ENCODE measurements at places on chromosomes 16 and 17. TPM values are rescaled to one million over a fixed set of nuclear protein-coding genes. Genes with fewer than 3 reads are reported as not detected.

Gene SULT1A3
- 14.8 TPM for total RNA-seq

Gene C1QTNF1
- total RNA-seq: 435 TPM

Gene NOTUM
- total RNA-seq: not detected

Gene CCDC144A
- total RNA-seq: 0.43 TPM

- no peak for DNase-seq
Observed at GRCh38 chr17:2688351-2689342, 22.9 kb downstream of the CLUH start.

- no peak for DNase-seq
Observed at GRCh38 chr17:34710226-34710625, 130.8 kb downstream of the TMEM132E start.

- peak; percentile 77 for DNase-seq
Observed at GRCh38 chr17:61492759-61493526, 40.7 kb downstream of the TBX4 start.

- DNase-seq: peak; percentile 80
Observed at GRCh38 chr16:56625943-56626654, 518 bp downstream of the MT1E start.

GRCh38 chr17:56676810-56677209 lies 83.3 kb downstream of the NOG start:
- no peak for DNase-seq

DNA sequence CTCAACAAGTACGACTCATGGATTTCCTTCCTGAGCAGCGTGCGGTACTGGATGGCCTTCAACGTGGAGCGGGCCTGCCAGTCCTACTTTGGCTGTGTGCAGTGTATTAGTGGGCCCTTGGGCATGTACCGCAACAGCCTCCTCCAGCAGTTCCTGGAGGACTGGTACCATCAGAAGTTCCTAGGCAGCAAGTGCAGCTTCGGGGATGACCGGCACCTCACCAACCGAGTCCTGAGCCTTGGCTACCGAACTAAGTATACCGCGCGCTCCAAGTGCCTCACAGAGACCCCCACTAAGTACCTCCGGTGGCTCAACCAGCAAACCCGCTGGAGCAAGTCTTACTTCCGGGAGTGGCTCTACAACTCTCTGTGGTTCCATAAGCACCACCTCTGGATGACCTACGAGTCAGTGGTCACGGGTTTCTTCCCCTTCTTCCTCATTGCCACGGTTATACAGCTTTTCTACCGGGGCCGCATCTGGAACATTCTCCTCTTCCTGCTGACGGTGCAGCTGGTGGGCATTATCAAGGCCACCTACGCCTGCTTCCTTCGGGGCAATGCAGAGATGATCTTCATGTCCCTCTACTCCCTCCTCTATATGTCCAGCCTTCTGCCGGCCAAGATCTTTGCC lies 9.0 kb downstream of the HAS3 start:
- no peak for DNase-seq

GRCh38 chr17:55216888-55217287 lies 47.9 kb upstream of the HLF start:
- no peak for DNase-seq

DNA sequence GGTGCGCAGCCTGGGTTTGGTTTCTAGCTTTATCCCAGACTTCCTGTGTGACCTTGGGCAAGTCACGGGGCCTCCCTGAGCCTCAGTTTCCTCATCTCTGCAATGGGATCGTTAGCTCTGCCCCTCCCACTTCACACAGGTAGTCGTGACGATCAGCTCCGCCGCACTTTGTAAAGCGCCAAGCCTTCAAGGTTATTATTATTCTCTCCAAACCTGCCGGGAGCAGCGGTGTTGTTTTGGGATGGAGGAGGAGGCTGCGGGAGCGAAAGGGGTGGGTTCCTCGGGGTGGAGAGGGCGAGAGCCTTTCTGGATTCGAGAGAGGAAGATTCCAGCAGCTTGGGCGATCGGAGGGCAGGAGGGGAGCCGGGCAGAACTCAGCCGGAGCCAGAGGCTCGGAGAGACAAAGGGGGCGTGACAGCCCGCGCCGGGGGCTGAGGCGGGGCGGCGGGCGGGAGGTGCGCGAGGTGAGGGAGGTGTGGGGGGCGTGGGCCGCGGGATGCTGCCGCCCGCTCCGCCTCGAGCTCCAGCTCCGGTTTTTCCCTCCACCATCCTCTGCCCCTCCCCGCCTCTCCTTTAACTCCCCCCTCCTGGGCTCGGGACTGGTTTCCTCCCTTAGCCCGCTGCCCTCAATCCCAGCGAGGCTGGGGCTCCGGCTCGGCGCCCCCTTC lies at the start of gene EFNB3:
Gene EFNB3 (plus strand): TSS at position 602 of the 668 bp plus-strand sequence. CDS start 397 bp downstream, outside the sequence.
- DNase-seq: no peak

DNA sequence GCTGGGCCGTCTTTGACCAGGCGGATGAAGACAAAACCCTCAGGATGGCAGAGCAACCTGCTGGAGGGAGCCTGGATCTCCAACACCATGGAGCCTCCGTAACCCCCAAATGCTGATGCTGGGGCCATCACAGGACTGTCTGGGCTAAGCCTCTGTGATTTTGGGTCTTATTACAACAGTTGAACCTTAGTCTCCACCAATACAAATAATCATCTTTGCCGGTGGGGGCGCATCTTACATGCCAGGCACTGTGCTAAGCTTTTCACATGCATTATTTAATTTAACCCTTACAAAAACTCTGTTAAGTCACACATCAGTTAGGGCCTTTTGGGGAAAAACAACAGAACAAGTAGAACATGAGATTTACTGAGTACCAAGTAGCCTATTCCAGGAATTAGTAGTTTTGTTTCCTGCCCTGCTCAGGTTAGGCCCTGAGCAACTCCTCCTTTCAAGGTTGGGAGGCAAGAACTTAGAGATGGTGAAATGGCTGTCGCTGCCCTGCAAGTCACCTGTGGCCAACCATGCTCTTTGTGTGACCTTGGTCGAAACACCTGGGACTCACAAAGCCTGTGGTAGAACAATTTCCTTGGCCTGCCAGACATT lies 8.9 kb upstream of the ITGAM start:
- no peak for DNase-seq

DNA sequence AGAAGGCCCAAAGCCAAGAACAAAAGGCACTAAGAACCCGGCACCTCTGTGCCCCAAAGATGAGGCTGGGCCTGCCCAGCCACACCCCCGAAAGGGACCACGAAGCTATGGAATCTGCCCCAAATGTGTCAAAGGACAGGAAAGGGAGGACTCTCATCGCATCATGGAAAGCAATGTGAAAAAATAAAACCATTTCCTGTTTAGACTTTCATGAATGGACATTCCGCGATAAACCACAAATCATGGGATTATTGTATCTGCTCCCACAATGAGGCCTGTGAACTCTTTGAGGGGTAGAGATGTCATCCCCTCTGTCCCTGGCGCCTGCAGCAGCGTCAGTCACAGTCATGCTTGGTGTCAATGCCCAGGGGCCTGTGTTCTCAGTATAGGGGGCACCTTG lies 135.0 kb downstream of the COPRS start:
- no peak for DNase-seq

DNA sequence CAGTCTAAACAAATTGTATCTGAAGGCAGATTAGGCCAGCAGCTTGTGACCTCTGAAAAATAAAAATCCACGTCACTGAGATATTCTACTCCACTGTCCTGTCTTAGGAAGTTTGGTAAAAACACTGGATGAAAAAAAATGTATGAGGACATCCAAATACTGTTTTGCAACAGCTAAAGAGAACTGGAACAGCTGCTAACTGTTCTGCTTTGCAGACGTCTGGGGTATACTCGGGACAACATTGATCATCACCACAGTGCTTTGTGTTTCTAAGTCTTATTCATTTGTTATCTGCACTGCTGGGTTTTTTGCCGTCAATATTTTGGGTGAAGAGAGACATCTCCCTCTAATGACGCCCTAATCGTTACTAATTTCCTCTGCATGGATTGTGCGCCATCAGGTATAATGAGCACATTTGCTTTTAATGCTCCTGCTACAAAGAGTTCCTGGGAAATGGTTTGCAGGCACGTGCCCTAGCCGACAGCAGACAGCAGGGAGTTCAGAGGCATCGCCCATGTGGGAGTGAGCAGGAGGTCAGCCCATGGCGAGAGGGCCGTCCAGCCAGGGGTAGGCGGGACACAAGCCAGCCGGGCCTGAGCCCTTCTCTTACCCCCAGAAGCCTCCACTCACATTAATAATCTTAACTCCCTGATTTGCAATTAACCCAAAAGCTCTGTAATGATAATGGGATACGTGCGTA lies 87.0 kb downstream of the CBLN1 start:
- DNase-seq: no peak

- DNase-seq: no peak
Observed at GRCh38 chr16:24116989-24117388, 139.1 kb upstream of the CACNG3 start.

DNA sequence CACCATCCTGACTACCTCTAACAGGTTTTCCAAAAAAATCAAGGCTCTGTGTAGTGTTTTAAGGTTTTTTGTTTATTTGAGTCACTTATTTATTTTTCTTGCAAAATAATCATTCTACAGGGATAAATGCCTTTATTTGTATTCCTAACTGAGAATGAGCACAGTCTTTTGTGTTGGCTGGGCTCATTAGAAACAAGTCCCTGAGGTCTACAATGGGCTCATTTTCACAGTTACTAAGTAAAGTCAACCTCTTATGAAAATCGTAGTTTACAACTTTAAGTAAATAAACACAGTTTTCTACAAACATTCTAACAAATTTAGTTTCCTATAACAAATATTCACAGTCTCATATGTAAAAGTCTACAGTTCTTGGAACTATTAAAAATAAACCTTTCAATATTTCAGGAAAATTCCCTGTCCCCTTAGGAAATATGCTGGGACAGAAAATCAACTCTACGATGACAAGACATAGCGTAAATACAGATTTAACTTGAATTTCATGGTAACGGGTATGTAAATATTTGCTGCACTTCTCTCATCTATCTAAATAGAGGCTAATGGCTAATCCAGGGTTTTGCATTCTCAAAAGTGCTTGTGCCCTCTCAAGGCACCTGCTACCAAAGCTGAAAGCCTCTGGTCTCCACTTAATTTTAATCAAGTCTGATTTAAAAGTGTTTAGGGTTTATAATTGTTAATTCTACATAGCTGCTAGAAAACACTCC lies 31.5 kb upstream of the CDH5 start:
- no peak for DNase-seq

DNA sequence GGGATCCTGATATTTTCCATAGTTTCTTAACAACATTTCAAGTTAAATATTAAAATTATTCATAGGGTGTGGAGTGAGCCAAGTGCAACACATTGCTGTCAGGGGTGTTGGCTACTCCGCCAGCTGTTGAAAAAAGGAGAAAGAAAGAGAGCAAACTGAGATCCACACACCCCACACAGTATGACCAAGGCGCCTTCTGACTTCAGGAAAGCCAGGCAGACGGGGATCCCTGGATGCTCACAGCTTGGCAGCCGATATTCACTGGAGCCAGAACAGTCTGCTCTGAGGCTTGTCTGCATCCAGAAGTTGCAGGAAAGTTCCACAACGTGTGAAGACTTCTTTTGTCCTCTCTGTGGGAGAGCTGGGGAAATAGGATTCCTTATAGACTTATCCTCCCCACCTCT lies 9.3 kb downstream of the CHD9NB start:
- no peak for DNase-seq

DNA sequence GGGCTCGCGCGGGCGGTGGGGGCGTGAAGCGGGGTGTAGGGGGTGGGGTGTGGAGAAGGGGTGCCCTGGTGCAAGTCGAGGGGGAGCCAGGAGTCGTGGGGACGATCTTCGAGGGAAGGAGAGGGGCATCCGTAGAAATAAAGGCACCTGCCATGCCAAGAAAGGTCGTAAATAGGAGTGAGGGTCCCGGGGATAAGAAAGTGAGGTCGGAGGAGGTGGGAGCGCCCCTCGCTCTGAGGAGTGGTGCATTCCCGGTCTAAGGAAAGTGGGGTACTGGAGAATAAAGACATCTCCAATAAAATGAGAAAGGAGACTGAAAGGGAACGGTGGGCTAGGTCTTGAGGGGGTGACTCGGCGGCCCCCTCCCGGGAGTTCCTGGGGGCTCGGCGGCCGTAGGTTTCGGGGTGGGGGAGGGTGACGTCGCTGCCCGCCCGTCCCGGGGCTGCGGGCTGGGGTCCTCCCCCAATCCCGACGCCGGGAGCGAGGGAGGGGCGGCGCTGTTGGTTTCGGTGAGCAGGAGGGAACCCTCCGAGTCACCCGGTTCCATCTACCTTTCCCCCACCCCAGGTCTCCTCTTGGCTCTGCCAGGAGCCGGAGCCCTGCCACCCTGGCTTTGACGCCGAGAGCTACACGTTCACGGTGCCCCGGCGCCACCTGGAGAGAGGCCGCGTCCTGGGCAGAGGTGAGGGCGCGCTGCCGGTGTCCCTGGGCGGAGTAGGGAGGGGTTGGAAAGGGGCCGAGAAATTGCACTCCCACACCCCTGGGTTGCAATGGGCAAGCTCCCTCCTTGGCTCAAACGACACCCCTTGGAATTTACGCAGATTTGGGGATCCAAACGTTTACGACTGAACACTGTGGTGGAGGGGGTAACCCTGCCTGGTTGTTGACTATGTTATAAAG lies 888 bp downstream of the CDH1 start:
- no peak for DNase-seq

DNA sequence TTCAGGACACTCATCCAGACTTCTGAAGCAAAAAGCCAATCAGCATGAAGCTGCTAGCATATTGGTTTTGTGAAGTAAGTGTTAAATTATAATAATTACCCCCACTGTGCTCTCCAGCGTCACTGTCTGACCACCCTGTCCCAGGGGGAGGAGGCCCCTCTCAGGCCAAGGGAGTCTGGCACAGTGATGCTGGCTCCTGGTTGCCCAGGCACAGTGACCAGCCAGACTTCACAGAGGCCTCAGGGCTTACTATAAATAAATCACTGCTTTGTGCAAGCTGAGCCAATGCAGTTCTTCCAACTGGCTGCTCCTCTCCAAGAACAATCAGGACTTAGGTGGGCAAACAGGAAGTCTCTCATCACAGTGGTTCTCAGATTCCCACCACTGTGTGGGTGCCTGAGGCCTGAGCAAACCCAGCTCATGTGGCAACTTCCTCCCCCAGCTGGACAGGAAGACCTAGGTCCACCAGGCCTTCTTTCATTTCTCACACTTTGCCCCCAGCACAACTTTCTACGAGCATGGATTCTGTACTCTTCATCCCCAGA lies 1.7 kb upstream of the DBNDD1 start:
- no peak for DNase-seq

DNA sequence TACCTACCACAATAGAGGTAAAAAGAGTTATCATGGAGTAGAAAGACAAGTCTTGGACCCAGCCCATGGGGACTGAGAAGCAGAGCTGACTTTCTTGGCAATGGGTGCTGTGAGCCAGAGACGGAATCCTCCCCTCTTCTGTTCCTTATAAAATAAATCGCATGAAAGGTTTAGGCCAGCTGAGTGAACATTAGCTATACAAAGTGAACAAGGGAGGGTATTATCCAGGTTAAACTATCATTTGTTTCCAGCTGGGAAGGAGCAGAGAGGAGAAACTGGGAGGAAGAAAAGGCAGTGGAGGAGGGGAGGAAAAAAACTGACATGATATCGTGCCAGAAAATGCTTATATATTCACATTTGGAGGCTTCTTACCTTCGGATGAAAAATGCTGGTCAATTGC lies 13.3 kb upstream of the PAFAH1B1 start:
- no peak for DNase-seq
